ENCODE measurements at places on chromosomes 6 and 20.
A peak's percentile ranks its signal among the peaks of the same experiment; 100 is the strongest.

DNA sequence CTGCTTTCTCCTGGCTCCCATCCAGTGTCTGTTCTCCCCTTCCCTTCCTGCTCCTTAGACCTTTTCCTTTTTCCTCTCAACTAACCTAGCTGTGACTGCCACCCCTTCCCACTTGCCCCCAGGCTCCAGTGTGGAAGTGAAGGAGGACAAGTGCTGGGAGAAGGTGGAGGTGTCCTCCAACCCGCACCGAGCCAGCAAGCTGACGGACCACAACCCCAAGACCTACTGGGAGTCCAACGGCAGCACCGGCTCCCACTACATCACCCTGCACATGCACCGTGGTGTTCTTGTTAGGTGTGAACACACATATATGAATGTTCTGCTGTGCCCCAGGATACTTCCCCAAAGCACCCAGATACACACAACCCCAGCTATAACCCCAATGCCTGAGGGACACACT, 18.5 kb downstream of the CUL9 start:
- DNase-seq = no peak

DNA sequence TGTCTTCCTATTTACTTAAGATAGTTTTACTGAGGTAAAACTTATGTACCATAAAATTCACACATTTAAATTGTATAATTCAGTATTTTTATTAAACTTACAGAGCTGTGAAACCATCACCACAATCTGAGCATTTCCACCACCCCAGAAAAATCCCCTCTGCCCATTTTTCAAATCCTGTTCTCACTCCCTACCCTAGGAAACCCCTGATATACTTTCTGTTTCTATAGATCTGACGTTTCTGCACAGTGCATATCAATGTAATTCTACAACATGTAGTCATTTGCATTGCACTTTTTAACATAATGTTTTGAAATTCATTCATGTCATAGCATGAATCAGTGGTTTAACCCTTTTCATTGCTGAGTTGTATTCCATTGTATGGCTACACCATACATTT, 96.7 kb upstream of the OPRM1 start:
- no peak for DNase-seq

GRCh38 chr6:62974452-62974851, 236.8 kb upstream of the FKBP1C start:
- DNase-seq = no peak

GRCh38 chr6:42292004-42292740, 74.5 kb upstream of the MRPS10 start:
- DNase-seq = no peak

- no peak for DNase-seq
Observed at GRCh38 chr20:4099905-4100675, 84.7 kb upstream of the RNF24 start.

DNA sequence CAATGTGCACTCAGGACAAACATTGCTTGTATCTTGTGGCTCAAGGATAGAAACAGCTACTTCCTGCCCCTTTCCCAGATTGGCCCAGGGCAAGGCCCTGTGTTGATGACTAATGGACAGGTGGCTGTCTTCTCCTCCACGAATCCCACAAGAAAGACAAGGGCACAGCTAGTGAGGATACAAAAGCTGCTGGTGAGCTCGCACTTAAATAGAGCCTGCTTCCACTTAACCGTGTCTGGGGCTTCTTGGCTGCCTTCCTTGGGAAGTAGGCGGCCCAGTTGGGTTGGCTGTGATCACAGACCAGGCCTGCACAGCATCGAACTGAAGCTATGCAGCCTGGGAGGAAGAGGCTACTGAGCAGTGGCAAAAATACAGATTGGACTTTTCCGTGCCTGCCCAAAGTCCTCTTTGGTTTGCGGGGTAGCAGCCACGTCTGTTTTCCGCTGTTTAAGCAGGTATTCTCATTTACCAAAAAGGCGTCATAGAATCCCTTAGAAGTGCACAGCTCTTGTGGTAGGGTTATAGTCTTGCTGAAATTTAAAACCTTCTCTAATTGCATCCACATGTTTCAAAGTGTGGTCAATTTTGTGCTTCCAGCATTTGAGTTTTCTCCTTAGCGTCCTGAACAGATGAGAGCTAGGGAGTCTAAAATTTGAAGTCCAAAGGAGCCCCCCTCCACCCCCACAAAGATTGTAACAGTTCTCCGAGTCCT, 23.0 kb upstream of the NAA20 start:
- no peak for DNase-seq

- no peak for DNase-seq
Observed at GRCh38 chr6:134515986-134516385, 198.1 kb upstream of the SGK1 start.

DNA sequence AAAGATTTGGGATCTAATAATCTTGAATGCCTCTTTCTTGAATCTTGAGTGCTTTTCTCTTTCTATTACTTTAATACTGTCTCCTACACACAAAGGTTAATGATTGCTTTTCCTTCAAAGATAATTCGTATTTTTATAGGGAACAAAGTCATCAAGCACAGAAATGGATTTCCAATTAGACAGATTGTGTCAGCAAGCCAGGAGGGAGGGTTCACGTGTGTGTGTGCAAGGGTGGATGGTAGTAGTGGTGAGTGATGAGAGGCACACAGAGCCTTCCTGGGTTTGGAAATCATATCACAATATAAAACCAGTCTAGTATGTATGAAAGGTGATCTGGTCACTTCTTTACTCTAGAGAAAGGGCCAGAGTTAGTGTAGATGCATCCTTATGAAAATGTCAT, 51.2 kb upstream of the NEDD9 start:
- DNase-seq = no peak

- peak; percentile 76 for DNase-seq
Observed at GRCh38 chr20:51428401-51429143, 113.9 kb downstream of the NFATC2 start.

DNA sequence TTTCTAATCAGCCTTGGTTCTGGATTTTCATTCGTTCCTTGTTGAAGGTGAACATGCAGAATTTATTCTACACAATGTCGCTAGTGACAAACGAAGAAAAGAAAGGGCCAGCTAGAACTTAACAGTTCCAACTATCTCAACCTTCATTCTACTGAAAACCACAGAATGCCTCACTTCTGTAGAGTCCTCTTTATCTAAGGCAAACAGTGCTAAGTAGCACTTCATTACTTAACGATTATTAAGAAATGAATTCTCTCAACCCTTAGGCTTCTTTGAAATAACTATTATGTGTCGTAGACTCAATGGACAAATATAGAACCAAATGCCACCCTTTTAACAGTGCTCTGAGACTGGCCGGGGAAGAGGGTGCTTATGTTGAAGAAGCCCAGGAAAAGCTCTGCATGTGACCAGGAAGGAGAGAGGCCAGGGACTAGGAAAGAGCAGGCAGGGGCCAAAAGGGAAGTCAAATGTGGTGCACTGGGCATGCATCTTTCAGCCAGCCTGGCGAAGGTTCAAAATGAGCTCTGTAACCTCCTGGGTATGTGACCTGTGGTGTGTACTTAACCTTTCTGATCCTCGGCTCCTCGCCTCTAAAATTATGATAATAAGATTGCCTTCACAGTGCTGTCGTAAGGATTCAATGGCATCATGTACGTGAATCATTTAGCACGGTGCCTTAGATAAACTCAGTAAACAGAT, 55.4 kb upstream of the BMP2 start:
- no peak for DNase-seq
